ENCODE measurements at places on chromosomes 12 and 14.

GRCh38 chr12:33357181-33357580 is 82.4 kb downstream of the SYT10 start:
- DNase-seq = no peak

DNA sequence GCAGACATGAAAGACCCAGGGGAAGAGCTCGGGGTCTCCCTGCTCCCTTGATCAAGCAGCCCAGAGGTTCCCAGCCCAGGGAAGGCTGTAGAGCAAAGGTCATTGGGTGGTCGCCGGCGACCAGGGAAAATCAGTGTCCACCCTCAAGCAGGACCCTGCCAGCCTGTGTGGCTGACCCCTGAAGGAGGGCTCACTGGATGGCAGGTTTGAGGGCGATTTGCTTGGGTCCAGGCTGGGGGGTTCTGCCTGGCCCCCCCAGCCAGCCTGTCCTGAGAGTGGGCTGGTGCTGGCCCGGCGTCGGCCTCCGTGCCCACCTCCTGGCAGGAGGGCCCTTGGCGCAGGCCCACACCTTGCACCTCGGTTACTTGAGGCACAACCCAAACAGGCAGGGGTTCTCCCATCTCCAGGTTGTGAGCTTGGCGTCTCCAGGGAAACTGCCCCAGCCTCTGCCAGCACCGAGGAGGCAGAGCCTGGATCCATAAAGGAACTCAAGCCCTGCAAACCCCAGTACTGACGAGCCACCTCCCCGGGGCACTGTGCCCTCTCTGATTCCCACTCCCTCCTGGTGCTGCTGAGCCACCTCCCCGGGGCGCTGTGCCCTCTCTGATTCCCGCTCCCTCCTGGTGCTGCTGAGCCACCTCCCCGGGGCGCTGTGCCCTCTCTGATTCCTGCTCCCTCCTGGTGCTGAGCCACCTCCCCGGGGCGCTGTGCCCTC is 329.0 kb upstream of the SFSWAP start:
- DNase-seq = no peak

DNA sequence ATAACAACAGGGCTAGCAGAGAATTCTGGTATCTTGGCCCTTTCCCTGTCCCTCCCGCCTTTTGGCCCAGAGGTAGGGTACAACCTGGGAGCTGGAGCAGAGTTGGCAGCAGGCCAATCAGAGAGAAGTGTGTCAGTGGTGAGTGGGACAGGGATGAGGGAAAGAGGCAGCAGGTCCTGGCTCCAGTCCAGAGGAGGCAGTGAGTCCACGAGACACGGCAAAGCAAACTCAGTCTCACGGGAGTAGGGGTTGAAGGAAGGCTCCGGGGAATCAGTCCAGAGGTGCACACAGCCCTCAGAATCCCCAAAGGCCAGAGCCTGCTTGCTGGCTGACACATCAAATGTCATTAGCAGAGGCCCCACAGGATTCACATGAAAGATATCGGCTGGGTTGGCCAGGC is 7.3 kb downstream of the PAN2 start:
- DNase-seq = no peak

DNA sequence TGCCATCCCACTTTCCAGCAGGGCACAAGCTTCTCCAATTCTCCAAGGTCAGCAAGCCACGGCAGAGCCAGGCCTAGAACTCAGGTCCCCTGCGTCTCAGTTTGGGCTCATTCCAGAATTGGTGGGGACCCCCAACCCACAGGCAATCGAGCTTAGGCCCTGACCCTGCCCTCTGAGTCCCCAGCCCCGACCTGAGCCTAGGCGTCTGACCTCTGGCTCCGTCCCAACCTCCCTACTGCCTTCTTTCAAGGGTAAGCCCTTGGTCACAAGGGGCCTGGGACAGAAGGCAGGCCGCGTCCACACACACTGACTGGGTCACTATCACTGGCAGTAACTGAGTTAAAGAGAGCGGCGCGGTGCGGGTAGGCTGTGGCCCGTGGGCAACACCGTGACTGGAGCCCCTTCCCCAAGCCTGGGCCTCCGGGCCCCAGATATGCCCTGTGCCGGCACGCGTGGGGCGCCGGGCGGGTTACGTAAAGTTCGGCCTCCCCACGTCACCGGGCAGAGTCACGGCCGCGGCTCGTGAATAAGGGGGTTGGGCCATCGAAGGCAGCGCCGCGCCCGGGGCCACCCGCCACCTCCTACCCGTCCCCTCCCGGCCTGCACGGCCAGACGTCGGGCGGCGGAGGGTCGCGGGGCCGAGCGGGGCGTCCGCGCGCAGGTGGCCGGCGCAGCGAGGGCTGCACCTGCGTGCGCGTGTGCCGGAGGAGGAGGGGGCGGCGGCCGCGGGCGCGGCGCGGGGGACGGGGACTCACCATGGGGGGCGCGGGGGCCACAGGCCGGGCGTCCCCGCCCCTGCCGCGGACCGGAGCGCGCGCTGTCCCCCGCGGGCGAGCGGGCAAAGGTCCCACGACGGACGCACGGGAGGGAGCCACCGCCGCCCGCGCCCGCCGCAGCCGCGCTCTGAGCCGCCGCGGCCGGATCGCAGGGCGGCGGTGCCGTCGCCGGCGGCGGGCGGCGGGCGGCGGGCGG is 516 bp downstream of the ANKRD9 start:
- DNase-seq = no peak

DNA sequence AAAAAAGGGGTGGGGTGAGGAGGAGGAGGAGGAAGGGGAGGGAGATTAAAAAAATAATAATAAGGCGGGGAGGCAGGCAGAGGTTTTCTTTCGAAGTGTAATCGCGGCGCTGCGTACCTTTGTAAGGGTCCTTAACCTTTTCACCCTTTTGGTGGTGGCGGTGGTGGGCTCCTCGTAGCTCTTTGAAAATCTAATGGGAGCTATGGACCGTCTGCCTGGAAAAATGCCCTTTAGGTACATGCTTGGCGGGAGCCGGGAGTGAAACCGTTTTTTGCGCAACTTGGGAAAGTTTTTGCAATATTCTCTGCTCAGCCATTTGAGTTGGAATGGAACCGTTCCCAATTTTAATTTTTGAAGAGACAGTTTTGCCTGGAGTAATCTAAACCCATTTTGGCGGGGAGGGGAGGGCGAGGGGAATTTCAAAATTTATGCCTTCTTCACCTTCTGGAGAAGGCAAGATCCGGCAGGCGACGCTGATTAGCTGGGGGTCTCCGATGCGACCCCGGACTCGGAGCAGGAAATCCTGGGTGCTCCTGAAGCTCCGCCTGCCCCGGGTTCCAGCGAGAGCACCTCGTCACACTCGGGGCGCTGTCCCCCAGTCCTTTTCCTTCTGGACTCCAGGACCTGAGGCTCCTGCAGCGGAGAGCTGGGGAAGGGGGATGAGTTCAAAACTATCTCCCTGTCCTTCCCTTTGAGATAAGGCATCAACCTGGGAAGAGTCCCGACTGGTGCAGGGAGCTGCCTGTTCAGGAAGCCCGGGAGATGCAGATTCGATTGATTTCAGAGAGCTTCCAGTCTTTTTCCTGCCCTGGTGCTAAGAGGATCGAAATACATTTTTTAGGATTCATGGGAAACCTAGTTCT is 74.6 kb upstream of the TBX5 start:
- no peak for DNase-seq

- DNase-seq = no peak
Measured at GRCh38 chr12:20376984-20377383, 8.6 kb downstream of the PDE3A start.

DNA sequence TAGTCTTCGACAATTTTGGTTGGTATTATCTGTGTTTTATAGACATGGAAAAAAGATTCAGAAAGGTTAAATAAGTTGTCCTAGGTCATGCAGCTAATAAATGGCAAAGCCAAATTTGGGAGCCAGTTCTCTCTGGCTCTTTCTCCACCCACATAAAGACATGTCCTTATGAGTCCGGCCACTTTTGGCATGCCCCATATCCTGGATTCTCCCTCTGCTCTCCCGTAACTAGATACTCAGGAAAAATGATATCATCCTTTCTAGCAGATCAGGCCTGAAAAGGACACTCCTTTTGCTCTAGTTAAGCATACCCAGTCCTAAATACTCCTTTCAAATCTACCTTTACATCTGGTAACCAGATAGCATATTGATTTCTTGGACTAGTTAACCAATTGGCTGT is 64.4 kb downstream of the TTLL5 start:
- no peak for DNase-seq

- no peak for DNase-seq
Measured at GRCh38 chr12:30910038-30910350, 16.6 kb upstream of the TSPAN11 start.

GRCh38 chr14:89807892-89808291 is 146.6 kb downstream of the EFCAB11 start:
- no peak for DNase-seq

DNA sequence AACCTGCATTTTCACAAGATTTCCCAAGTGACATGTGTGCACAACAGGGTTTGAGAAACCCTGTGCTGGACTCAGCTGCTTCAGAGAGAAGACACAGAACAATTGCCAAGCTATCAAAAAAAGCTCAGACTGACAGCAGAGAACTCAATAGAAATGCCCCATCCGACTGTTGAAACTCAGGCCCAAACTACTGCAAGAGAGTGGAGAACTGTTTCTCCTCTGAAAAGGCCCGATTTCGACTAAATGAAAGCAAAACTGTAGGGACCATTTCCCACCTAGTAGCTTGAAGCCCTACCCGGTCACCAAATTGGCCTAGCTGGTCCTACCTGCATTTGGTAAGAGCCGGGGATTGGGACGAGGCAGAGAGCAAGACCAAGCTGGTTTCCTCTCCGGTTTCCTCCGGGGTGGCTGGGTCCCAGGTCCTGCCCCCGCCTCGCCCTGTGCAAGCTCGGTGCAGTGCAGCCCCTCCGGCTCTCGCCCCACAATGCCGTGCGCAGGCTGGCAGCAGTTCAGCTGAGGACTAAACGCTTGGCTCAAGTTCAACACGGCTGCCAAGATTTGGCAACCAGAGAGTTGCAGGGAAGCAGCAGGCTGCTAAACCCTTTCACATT is 1180.6 kb downstream of the VRK1 start:
- no peak for DNase-seq

DNA sequence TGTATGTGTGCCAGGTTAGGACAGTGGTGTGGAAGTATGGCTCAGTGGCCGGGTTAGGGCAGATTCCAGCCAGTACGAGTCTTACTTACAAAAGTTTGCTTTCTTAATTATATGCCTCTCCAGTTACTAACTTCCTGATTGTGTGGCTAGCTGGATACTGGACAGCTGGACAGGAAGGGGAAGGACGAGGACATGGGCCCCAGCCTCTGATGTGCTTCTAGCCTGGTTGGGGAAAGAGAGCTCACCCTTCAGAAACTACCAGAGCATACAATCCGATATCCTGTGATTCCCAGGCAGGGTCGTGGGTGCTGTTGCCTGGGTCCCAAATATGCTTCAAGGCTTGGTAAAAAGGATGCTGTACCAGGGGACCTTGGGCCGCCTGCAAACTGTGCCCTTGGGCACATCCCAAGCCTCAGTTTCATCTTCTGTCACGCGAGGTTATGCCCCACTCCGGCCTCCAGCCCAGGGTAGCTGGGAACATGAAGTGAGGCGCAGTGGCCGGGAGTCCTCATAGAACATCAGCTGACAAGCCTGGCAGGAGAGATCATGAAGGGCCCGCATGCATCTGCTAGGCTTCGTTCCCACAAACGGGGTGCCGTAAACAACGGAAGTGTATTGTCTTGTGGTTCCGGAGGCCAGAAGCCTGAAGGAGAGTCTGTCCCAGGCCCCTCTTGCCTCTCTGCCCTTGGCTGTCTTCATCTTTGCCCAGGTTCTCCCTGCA is 23.2 kb upstream of the RIN3 start:
- DNase-seq = no peak

GRCh38 chr12:53696285-53696654 is 20.4 kb upstream of the ATP5MC2 start:
- DNase-seq = no peak

GRCh38 chr12:111993292-111994150 is 19.4 kb downstream of the TMEM116 start:
- DNase-seq = no peak

GRCh38 chr12:59668674-59669073 is 72.8 kb downstream of the SLC16A7 start:
- no peak for DNase-seq

- DNase-seq = no peak
Measured at GRCh38 chr12:24595652-24596235, 353.2 kb downstream of the BCAT1 start.

DNA sequence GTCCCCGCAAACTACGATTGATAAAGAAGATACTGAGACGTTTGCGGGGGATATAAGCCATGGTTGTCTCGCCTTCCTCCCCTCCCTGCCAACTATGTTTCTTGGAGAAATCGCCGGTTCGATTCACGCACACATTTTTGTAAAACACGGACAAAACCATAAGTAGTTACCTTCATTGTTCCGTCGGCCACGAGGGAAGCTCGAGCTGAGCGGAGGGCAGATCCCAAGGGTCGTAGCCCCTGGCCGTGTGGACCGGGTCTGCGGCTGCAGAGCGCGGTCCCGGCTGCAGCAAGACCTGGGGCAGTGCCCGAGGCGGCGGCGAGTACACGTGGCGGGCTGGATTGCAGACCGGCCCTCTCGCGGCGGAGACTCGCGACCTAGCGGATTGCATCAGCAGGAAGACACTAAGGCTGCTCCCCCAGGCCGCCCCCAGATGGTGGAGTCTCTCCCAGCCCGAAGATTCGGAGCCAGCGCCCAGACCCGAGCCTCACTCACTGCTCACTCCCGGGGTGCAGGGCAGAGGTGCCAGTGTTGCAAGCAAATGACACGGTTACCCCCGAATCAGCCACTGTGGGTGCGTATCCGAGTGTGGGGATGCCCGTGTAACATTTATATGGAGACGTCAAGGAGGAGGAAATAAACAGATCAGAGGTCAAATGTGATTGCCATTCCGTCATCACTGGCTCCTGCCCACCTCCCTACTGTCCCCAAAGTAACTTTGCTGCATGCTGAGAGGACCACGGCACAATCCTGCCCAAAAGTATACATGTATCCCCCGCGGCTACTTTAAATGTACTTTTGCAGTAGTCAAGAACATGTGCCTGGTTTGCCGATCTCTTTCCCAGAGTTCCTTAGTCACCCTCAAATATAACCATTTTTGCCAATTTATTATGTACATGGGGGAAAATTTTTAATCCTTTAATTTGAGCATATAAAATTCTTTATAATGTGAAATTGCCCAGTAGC is at the start of gene BCAT1:
Gene BCAT1, minus strand, starts transcription at position 345 of the 966 bp plus-strand sequence. Its CDS starts 169 bp downstream, at position 176.
- DNase-seq = no peak

GRCh38 chr14:76754586-76754985 is 6.7 kb upstream of the VASH1 start:
- DNase-seq = no peak

- DNase-seq = no peak
Measured at GRCh38 chr12:3262470-3262869, 185.3 kb downstream of the TSPAN9 start.

GRCh38 chr14:80077262-80077661 is 134.0 kb downstream of the DIO2 start:
- no peak for DNase-seq

Data from esophagus squamous epithelium (tissue), 5 donors.